Kidney epithelial cell (primary cell): ENCODE measurements at places on chromosomes 12 and 14. TPM values are rescaled to one million over a fixed set of nuclear protein-coding genes. Genes with fewer than 3 reads are reported as not detected.

The ZDHHC22 gene
- 0.21 TPM in 1 of 2 replicates, not detected in the other for total RNA-seq

The TIGAR gene
- 17.3 and 18.3 TPM in 2 replicates for total RNA-seq

The OTOGL gene
- 0.14 and 0.33 TPM in 2 replicates for total RNA-seq

The APAF1 gene
- total RNA-seq = 12.5 and 15.7 TPM in 2 replicates

The BICDL1 gene
- 7.9 and 9.2 TPM in 2 replicates for total RNA-seq

The DNAI7 gene
- total RNA-seq = 0.07 TPM in 1 of 2 replicates, not detected in the other

The IL23A gene
- total RNA-seq = 30.9 and 33.6 TPM in 2 replicates

The ESRRB gene
- 0.07 TPM in 1 of 2 replicates, not detected in the other for total RNA-seq

The SLCO1C1 gene
- not detected in 2 replicates for total RNA-seq

The CARMIL3 gene
- 1.5 and 2.3 TPM in 2 replicates for total RNA-seq

The PLEKHD1 gene
- 0.41 and 0.84 TPM in 2 replicates for total RNA-seq

The ADAM21 gene
- 0.08 and 0.34 TPM in 2 replicates for total RNA-seq

The RGS6 gene
- not detected in 2 replicates for total RNA-seq

The CHURC1 gene
- total RNA-seq = 35.3 and 56.8 TPM in 2 replicates

The KRT79 gene
- total RNA-seq = not detected in 2 replicates

The ZNF26 gene
- 11.3 and 12.0 TPM in 2 replicates for total RNA-seq

The ZNF641 gene
- 13.3 and 13.5 TPM in 2 replicates for total RNA-seq

The CIDEB gene
- 1.1 and 3.8 TPM in 2 replicates for total RNA-seq

The LGR5 gene
- total RNA-seq = not detected in 2 replicates

The SRGAP1 gene
- total RNA-seq = 17.5 and 28.9 TPM in 2 replicates

The CLEC4D gene
- total RNA-seq = not detected in 2 replicates

The HCAR3 gene
- total RNA-seq = not detected in 2 replicates

The RD3L gene
- total RNA-seq = not detected in 2 replicates

The TSHR gene
- total RNA-seq = not detected in 2 replicates

The NID2 gene
- total RNA-seq = 5.4 and 8.1 TPM in 2 replicates

The GLIPR1L1 gene
- total RNA-seq = not detected in 2 replicates

The KRT6B gene
- not detected in 2 replicates for total RNA-seq

The C12orf56 gene
- total RNA-seq = 0.55 and 0.84 TPM in 2 replicates
